NCI-H2029 (cell line): ENCODE measurements at places on chromosomes 12 and 14.
A peak's percentile ranks its signal among the peaks of the same experiment; 100 is the strongest.

GRCh38 chr12:6869049-6870021, 2.0 kb downstream of the TPI1 start:
- peak; percentile 56 for DNase-seq

DNA sequence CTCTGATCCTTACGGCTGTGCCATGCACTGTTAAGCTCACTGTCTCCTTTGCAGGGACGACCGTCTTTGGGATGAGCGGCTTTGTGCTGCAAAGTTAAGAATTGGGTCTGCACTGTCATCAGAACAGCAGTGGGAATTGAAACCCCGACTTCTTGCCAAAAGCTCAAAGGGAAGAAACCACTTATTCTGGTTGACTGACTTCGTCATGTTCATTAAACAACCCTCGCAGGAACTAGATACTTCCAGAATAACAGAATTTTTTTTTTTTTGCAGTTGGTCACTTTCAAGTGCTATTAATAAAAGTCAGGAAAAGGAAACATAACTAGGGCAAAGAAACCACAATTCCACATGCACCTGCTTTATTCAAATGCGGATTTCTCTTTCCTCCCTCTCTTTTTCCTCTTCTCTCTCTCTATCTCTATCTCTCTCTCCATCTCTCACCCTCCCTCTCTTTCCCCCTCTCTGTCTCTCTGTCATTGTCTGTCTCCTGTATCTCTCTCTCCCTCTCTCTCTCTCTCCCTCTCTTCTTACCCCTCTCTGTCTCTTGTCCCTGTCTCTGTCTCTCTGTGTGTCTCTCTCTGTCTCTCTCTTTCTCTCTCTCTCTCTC, 12.3 kb upstream of the GLT1D1 start:
- DNase-seq: no peak

GRCh38 chr12:99121546-99121945, 476.5 kb downstream of the APAF1 start:
- peak; percentile 38 for DNase-seq

- no peak for DNase-seq
These were observed 152.1 kb upstream of the NAV3 start for GRCh38 chr12:77678621-77679020.

- DNase-seq: no peak
These were observed 140.1 kb upstream of the PARP11 start for GRCh38 chr12:4012977-4013968.

DNA sequence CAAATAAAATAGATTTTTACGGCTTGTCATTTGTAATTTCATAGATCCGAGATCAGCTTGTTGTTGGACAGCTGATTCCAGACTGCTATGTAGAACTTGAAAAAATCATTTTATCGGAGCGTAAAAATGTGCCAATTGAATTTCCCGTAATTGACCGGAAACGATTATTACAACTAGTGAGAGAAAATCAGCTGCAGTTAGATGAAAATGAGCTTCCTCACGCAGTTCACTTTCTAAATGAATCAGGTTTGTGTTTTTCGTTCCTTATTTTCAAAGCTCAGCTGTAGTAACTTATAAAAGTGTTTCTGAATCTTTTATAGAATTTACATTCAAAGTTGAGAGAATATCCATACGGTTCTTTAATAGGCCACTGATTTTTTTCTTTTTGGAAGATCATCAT, 89.1 kb downstream of the LRRK2 start:
- no peak for DNase-seq

DNA sequence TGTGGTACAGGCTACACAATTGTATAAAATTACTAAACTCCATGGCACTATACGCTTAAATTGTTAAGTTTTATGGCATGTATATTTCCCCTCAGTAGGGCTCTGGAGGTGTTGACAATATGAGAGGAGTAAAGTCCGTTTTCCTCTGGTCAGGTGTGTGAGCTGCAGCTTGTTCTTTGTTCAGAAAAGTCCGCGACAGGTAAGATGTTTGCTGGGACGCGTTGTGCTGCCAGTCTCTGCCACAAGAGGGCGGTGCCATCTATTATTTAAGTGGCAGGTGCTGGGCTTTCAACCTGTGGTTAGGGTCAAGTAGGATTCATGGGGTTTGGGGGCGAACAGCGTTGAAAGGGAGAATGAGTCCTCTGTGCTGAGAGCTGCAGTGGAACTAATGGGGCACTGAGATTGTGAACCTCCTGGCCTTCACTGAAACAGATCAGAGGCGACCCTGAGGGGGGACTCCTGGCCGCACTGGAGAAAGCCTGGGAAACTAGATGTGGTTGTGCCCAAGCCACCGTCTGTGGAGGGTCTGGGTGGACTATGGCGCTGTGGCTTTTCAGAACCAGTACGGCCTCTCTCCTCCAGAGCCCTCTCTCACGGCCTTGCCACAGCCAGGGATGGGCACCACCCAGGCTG, 179.0 kb downstream of the SLC15A4 start:
- no peak for DNase-seq

DNA sequence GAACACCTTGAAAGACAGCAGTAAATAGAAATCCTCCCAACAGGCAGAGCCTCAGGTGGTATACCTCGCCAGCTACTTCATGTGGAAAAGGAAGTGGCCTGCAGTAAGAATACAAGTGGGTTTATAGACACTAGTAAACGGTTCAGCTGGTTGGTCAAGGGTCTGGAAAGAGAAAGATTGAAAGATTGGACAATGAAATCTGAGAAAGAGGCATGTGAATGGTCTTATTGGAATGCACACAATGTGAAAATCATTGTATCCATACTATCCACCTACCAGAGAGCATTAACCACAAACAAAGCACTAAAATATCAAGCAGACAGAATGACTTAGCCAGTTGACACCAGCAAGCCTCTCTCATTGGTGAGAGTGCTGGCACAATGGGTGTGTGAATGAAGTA, 98.2 kb downstream of the SSPN start:
- DNase-seq: no peak

DNA sequence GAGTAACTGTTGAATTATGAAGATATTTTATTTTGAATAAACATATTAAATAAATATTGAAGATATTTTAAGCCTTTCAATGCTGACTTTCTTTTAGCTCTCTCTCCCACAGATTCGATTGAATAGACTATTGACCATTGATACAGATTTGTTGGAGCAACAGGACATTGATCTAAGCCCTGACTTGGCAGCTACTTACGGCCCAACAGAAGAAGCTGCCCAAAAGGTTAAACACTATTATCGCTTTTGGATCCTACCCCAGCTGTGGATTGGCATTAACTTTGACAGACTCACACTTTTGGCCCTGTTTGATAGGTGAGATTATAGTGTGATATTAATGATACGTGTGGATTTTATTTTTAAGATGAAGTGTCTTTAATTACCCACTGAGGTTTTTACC, 105.6 kb downstream of the PCNX1 start:
- DNase-seq: no peak

DNA sequence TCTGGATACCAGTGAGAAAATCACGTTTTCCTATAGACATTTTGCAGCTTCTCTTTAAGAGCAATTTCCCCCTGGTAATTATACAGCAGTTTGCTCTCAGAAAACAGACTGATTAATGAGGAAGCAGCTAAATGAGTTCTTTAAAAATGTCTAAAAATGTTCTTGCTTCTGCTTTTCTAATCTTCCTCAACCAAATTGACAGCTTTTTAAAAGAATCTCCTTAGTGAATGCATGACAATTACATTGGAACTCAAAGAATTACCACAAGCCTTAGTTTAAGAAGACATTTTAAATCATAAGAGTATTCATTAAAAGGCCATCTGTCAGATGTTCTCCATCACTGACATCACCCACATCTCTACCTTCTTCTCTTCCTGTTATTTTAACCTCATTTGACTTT, 135.8 kb upstream of the PLXNC1 start:
- DNase-seq: no peak

DNA sequence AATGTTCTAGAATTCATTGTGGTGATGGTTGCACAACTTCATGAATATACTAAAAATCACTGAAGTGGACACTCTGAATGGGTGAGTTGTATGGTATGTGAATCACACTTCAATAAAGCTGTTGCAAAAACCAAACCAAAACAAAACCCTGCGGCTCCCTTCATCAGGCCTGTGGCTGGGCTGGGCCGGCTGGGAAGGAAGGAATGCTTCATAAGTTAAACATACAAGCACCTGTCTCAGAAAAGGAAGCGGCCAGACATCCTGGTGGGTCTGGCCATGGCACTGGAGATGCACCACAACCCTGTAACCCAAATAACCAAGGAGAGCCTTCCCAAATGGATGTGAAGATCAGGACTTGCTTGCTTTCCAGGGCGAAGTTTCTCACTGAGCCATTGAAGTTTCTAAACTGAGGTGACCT, 34.9 kb downstream of the TTC7B start:
- no peak for DNase-seq

DNA sequence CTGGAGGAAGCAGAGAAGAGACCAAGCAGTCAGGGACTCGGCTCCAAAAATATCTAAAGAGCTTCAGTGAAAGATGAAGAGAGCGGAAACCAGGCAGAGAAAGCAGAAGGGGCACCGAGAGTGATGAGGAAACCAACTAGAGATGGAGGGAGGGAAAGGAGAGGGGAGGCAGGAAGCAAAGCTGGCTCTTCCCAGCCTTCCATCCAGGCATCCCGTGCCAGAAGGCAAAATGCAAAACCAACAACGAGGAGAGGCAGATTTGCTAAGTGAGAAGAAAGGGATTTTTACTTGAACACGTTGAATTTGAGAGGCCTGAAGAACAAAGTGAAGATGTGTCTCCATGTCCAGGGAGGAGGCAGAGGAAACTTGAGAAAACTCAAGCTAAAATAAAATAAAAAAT, 90.1 kb downstream of the NUAK1 start:
- DNase-seq: no peak

- no peak for DNase-seq
These were observed 25.3 kb upstream of the DHRS2 start for GRCh38 chr14:23610815-23611289.

GRCh38 chr12:2765052-2765451, 29.7 kb upstream of the FKBP4 start:
- no peak for DNase-seq

DNA sequence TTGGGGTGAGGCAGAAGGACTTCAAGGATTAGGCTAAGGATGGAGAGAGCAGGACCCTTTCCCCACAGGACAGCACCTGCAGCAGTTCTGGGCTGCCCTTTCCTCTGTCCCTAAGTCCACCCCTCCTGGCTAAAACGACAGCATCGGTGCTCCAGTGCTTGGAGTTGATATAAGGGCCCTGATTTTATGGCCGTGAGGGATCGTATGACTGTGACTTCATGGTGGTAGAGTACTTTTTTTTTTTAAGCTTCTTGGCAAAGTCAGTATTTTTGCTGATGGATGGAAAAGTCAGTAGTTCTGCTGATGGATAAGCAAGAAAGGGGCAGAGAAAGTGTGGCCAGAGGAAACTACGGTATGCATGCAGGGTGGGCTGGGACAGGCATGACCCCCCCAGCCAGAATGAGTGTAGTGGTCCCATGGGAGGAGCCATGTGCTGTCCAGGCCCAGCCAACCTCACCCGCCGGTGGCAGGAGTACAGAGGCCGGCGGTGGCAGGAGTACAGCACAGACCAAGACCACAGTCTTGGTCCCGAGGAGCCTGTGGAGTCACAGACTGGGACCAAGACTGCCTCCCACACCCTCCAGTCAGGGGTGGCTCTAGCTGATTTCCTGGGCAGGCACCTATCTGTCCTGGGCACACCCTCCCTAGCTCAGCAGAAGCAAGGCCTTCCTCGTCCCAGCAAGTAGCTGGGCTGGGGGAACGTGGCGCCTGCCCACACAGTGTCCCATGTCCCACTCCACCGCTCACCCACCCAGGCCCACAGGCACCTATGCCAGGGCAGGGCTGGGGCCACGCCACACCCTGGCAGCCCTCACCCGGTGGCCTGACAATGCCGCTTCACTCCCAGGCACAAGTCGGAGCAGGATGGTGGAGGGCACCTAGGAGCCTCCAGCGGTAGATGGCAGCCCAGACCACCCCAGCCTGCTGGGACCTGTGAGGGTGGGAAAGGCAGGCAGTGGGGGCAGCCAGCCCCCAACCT, 46.3 kb downstream of the CCDC88C start:
- DNase-seq: no peak

DNA sequence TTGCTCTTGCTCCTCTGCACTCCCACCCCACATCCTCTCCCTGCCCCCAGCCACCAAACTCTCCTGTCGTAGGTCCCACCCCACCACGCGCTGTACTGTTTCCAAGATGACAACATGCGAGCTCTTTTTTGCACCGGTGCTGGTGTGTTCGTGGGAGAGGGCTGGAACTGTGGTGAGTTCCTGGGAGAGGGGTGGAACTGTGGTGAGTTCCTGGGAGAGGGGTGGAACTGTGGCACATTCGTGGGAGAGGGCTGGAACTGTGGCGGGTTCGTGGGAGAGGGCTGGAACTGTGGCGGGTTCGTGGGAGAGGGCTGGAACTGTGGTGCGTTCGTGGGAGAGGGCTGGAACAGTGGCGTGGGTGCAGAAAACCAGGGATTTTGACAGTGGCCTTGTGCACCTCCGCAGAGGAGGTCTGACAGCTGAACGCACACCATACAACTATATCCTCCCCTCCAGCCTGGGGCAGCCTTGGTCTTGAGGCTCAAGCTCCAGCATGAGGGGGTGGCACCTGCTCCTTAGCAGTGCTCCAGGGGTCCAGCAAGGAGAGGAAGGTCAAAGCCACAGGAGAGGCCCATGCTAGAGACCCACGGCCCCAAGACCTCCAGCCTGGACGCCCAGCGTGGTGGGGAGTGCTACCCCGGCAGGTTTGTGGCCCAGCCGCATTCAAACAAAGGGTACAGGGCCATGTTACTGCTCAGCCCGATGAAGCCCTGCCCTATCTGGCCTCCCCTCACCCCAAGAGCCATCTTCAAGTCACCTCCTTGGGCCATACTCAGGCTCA, 50.1 kb downstream of the ACTN1 start:
- DNase-seq: no peak

GRCh38 chr12:113361574-113362370, 3.4 kb downstream of the PLBD2 start:
- no peak for DNase-seq

DNA sequence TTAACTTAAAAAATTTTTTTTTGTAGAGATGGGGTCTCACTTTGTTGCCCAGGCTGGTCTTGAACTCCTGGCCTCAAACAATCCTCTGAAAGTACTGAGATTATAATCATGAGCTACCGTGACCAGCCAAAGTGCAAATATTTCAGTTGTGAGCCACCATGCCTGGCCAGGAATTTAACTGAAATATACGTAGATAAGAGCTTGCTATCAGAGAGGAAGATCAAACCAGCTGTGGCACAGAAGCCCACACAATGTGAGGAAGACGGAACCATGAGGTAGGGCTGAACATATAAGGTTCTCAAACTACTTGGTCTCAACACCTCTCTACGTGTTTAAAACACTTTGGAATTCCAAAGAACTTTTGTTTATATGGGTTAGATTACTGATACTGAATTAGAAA, 29.1 kb downstream of the ATG14 start:
- DNase-seq: no peak
